Activated T-cell treated with anti-CD3 and anti-CD28 coated beads for 4 hours (primary cell): ENCODE measurements at places on chromosomes 5 and 9.

DNA sequence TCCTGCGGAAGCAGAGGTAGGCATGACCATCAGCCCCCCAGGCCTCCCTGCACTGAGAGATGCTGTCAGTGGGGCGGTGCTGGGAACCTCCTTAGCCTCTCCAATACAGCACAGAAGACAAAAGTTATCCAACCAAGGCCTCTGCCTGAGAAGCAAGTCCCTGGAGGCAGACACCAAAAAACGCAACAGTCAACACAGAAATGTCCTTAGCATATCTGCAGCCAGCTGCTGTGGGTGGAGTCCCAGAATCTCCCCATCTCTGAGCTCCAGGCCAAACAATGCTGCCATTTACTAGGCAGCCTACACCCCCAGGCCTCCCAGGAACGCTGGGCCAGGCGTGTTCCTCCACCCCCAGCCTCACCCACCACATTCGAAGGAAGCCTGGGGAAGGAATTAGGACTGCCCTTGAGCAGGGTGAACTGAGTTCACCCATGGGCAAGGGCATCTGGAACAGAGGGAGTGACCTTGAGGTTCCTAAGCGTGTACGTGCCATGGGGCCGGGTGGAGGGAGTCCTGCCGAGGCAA lies 43.7 kb downstream of the STK10 start:
- DNase-seq, result no peak

DNA sequence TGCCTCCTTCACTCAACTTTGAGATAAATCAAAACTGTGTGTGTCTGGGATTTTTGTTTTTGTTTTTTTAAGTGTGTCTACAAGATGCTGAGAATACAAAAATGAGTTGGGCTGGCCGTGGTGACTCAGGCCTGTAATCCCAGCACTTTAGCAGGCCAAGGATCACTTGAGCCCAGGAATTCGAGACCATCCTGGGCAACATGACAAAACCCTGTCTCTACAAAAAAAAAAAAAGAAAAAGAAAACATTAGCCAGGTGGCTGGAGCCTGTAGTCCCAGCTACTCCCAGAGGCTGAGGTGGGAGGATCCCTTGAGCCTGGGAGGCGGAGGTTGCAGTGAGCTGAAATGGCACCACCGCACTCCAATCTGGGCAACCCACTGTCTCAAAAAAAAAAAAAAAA lies 21.0 kb downstream of the HNRNPK start:
- DNase-seq, result no peak

DNA sequence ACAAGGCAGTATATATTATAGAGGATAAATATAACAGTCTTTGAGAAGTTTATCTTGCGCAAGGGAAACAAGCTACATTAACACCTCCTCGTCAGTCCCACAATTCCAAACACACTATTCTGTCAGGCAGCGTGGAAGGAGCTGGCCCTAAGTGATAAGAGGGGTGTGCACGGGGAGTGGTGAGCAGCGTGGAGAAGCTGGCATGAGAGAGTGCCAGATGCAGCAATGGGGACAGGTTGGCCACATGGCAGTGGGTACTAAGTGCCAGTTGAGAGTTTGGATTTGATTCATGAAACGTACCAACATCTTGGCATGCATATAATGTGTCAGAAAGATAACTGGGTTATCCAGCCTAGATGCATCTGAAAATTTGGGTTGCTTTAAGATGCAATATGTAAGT lies 460.2 kb downstream of the ICE1 start:
- DNase-seq, result no peak

GRCh38 chr9:92747459-92748232 lies 17.0 kb downstream of the BICD2 start:
- DNase-seq, result no peak

DNA sequence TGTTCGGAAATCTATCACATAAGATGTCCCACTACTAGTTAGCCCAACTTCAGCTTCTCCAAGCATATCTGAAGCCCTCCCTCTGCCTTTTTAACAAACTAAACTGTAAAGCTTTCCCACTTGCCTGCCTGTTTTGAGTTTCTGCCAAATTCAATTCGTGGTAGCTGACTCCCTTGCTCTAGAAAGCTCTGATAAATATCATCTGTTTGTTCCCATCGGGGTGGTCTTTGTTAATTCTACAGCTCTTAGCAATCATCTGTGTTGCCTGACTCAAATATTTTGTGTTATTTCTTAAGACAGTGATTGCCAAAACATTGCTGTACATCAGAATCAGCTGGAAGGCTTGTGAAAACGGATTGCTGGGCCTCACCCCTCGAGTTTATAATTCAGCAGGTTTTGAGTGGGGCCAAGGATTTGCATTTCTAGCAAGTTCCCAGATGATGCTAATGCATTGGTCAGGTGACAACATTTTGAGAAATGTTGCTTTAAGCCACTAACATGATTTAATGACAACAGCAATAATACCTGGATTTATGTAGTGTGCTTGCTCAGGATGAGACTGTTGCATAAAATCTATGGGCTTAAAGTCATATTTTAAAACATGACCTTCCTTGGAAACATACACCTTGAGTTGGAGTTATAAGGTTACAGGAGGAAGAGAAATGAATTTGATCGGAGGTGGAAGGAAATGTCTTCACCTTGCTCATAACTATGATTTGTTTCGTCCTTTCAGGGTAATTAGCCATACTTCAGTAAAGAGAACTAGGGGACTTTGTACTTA lies 631.9 kb downstream of the PSAT1 start:
- DNase-seq, result no peak

DNA sequence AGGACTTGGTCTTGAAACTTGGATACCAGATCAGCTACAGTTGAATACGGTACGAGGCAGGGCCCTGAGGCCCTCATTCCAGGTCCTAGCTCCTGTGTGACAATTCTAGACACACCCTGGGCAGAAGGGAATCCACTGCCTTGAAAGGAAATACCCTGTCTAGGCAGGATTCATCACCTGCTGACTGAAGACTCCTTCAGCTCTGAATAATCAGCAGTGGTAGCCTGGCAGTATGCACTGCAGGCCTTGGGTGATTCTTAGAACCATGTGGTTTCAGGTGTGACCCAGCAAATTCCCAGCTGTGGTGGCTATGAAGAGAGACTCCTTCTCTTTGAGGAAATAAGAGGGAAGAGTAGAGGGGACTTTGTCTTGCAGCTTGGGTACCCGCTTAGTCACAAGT lies 17.2 kb upstream of the EFNA5 start:
- DNase-seq, result no peak

DNA sequence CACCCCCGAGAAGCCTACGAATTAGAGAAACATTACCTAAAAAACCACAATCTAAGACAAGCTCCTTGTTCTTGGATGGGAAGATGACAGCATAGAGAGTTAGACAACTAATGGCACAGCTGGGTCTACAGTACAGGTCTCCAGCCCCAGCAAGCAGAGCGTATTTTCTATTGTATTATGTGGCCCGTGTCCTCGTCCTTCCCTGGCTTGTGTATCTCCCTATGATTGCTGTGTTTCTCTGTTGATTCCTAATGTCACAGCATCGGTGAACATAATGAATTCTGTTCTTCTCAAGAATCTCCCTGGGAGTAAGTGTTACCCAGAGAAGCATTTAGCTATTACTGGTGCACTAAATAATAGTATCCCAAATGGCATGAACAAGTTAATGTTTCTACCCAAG lies 66.8 kb upstream of the CEP78 start:
- no peak for DNase-seq

DNA sequence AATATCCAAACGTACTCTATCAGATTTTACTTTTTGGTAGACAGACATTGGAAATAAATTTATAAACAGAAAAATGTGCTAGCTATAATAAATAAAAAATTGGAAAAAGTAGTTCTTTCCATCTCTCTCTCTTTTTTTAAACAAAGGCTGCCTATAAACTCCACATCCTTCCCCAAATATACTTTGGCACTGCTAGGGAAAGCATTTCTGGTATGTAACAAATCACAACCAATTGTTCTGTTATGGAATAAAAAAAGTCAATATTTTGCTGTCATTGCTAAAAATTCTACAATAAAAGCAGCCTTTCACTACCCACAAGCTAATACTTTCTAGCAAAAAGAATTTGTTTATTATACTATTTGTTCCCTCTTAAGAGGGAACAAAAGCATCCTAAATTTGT lies 169.2 kb upstream of the TARS1 start:
- DNase-seq, result no peak

DNA sequence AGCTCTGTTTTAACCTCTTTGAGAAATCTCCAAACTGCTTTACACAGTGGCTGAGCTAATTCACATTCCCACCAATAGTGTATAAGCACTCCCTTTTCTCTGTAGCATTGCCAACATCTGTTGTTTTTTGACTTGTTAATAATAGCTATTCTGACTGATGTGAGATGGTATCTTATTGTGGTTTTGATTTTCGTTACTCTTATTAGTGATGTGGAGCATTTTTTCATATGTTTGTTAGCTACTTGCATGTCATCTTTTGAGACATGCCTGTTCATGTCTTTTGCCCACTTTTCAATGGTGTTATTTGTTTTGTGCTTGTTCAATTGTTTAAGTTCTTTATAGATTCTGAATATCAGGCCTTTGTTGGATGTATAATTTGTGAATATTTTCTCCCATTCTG lies 225.2 kb upstream of the TRPC7 start:
- DNase-seq, result no peak

- no peak for DNase-seq
These were observed 577.2 kb upstream of the ZNF608 start for GRCh38 chr5:125323613-125324012.

DNA sequence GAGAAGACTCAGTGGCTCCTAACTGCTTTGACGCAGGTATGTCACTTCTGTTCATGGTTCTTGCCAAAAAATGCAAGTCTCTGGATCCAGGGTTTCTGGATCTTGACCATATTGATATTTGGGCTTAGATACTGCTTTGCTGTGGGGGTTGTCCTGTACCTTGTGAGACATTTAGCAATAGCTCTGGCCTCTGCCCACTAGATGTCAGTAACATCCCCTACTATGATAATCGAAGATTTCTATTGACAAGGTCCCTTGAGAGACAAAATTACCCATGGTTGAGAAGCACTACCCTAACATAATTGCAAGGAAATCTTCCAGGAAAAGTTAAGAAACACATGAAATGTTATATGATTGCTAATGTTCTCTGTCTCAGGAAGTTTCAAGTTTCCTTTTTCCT lies 285.4 kb downstream of the TMEM232 start:
- no peak for DNase-seq

GRCh38 chr5:135254183-135254582 lies 144.8 kb downstream of the MACROH2A1 start:
- DNase-seq, result no peak

- no peak for DNase-seq
These were observed 64.6 kb downstream of the EHMT1 start for GRCh38 chr9:137683262-137683864.

GRCh38 chr5:113084402-113085083 lies 107.9 kb downstream of the DCP2 start:
- DNase-seq, result no peak

DNA sequence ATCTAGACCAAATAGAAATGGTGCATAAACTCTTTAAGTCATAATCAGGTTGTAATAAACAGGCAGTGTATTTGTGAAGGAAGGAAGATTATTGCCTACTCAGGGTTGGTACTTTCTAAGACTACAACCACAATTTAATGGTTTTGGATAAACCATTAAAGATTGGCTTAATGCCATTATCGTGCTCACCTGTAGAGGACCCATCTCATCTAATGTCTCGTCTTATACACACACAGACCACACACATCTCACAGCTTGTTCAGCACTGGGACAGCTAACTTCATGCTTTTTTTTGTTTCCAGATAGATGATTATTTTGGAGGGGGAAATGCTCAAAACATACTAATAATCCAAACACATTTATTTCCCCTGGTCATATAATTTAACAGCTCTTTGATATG lies 175.7 kb upstream of the SLC12A2 start:
- DNase-seq, result no peak

- DNase-seq, result no peak
These were observed 143.4 kb downstream of the PALM2AKAP2 start for GRCh38 chr9:109923471-109923760.

- no peak for DNase-seq
These were observed 596 bp downstream of the TEK start for GRCh38 chr9:27109621-27110020.

- no peak for DNase-seq
These were observed 2.1 kb upstream of the SPOCK1 start for GRCh38 chr5:137501226-137501625.

GRCh38 chr9:35616681-35617459 lies 1.3 kb downstream of the CD72 start:
- DNase-seq, result peak; percentile 29

DNA sequence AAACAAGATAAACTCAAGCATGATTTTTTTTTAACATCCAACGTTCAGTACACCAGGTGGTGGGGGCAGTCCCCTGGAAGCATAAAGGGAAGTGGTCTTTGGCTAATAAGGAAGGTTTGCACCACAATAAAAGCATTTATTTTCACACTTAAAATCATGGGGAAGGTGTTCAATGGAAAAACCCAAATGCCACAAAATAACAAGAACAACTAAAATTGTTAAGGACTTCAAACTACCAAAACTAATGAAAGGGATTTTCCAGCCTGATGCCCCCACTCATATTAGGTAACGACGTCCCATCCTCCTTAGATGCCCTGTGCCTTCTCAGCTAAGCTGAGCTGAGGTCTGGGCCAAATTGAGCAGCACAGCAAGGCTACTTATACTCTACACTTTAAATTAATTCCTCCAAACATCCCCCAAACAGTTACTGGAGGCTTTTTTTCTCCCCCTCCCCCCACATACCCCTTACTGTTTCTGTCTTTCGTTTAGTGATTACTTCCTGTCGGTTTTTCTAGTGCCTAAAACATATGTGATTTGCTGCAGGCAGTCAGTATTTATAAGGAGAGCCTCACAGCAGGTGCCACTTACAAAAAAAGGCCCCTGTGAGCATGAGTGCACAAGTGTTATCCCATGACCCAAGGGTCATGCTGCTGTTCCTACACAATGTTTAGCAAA lies 259.7 kb upstream of the ZNF608 start:
- no peak for DNase-seq

GRCh38 chr5:55021821-55022220 lies 2.2 kb upstream of the GZMK start:
- no peak for DNase-seq

- DNase-seq, result no peak
These were observed 1.5 kb upstream of the OR1N2 start for GRCh38 chr9:122551371-122551770.

GRCh38 chr5:35161652-35162273 lies 68.5 kb downstream of the PRLR start:
- DNase-seq, result no peak

GRCh38 chr5:84381502-84382362 lies 2.9 kb downstream of the EDIL3 start:
- no peak for DNase-seq

GRCh38 chr9:4760122-4760521 lies 19.1 kb upstream of the AK3 start:
- DNase-seq, result no peak

DNA sequence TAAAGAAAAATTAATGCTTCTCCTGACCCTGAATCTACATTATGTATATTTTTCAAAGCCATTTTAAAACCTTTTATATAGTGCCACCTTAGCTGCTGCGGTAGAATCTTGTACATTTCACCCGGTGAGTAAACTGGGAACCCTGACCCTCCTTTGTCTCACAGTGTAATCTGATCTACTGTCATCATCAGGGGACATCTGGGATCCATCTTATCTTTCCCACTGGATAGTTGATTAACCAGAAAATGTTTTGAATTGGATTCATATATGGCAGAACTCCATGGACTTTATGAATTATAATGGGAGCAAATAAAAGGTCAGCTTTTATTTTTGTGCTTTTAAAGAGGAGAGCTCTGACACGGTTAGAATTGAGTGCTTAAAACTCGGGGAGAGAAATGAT lies 95.0 kb downstream of the ADAMTSL1 start:
- no peak for DNase-seq
